ENCODE measurements at places on chromosomes 4 and X.

GRCh38 chrX:140298960-140299825 is 205.7 kb downstream of the SOX3 start:
- DNase-seq: no peak

DNA sequence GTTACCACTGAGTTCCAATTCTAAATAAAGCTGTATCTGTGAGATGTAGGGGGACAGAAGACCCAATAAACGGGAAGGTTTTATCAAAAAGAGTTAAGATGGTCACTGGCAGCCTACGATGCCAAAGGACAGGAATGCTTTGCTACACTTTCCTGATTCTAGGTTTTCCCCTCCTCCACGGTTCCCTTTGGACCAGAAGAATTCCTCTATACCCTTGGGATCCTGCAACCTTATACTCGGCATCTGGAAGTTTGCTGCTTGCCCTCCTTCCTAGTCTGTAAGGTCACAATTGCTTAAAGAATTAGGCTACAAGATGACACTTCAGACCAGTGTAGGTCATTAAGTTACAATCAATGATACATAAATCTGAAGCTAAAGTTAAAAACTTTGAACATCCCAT is 64.3 kb downstream of the SCML2 start:
- no peak for DNase-seq

DNA sequence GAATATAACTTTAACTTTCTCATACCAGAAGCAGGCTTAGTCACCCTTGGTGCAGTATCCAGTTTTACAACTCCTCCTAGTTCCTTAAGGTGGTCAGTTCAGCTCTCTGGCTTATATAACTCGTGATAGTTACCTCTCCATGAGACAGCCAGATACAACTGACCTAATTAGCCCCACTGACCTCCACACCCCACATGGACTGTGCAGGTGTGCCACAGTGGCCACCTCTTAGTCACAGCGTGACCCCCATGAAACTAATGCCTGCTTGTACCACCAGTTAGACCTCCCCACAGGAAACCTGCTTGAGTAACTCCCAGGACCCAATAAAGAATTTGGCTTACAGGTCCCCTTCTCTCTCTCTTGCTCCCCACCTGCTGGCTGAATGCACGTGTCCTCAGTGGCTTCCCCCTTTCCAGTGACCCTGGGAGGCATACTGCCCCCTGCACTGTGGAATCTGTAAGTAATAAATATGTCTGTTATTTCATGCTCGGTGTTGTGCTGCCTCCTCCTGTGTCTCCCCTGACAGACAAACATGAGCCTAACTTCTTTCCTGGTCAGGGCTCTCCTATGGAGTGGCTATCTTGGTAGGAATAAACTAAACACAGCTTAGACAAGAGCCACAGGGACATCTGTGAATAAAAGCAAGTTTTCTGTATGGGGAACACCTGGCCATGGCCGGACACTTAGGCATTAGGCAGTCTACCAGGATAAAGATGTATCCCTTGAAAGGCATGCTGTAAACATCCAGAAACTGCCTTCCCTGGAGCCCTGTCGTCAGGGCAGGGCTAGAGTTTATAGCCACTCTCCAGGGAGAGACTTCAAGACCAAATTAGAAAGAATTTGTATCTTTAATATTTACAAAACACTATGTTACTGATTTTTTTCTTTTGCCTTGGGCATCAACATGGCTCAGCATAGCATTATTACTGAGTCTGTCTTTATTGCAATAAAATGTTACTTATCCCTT is 209.7 kb upstream of the BOD1L1 start:
- no peak for DNase-seq

- no peak for DNase-seq
These were observed 85.6 kb downstream of the THOC2 start for GRCh38 chrX:123647244-123647643.

DNA sequence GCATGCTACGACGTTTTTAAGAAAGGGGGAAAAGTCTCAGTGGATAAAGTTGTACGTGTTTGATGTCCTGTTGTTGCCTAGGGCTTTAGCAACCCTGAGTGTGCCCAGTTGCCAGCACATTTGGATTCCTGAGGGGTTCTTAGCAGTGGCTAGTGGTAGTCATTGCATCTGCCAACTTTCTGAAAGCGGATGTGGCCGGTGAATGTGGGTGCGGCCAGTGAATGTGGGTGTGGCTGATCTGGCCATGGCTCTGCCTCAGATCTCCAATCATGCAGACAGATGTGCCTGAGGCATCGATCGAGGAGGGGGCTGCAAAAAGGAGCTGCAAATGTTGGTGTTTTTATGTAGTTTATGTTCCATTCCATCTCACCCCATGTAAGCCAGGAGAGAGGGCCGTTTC is 41.5 kb upstream of the FAT1 start:
- DNase-seq: peak; percentile 36

DNA sequence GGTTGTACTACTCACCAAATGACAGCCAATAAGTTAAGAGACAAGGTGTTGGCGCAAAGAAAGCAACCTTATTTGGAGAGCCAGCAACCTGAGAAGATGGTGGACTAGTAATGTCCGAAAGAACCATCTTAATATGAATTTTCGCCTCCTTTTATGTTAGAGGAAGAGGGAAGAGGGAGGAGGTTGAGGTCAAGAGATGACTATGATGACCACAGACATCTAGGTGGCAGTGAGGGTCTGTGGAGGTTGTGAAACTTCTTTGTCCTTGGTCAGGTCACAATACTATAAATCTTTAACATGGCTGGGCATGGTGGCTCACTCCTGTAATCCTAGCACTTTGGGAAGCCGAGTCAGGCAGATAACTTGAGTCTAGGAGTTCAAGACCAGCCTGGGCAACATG is 15.4 kb downstream of the CDKL5 start:
- DNase-seq: no peak

DNA sequence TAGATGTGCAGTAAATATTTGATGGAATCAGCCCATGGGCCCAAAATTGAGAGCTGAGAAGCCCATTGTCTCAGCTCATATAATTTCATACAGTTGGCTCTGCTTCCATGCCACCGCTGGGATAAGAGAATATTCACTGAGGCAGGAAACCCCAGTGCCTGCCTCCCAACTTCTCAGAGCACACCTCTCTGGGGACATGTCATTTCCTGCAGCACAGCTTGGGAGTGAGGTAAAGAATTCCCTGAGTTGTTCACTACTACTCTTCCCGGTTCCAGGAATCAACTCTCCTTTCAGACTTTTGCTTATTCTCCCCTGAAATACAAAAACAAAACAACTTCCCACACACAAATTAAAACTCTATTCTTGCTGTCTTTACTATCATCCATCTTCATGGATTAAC is 389.3 kb downstream of the MAPK10 start:
- DNase-seq: no peak
